ENCODE measurements at places on chromosomes 1 and 21. TPM values are rescaled to one million over a fixed set of nuclear protein-coding genes. Genes with fewer than 3 reads are reported as not detected.
A peak's percentile ranks its signal among the peaks of the same experiment; 100 is the strongest.

DNA sequence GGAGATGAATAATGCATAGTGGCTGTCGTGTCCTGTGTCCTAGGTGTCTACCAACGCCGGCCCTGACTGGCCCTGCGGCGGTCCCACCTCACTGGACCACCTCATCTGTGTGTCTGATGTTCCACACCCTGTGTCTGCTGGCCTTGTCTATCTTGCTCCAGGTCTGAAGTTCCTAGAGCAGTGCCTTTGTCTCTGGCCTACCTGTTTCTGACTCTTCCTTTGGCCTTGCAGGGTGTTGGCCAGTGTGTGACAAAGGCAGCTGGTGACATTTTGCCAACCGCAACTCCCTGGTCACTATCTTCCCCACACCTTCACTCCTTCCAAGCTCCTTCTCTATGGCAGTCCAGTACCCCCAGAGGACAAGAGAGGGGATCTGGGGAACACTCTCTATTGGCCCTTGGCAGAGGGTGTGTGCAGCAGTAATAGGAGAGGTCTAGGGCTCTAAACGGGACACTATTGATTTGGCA, 1.4 kb upstream of the AHDC1 start:
- H3K4me1 ChIP-seq = peaks cover 18% of the 10 kb centered on the region
- no peak overlapping the region for H3K27ac ChIP-seq

DNA sequence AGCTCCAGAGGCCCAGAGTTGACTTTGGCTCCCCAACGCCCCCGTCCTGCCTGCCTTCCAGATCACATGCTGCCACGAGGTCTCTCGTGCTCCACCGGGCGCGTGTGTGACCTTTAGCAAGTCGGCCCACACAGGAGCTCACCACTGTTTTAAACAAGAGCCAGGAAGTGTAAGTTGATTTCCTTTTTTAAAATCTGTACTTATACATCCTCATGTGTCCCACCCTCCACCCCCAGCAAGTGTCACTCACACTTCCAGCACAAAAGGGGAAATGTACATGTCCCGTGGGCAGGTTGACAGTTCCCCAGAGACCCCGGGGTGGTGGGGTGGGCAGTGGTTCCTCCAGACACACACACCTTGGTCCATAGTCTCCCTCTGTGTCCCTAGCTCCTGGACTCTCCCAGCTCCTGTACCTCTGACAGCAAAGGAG, 84.4 kb downstream of the STUM start:
- peaks cover 25% of the 10 kb centered on the region for H3K4me1 ChIP-seq
- no peaks in the 10 kb centered on the region for H3K36me3 ChIP-seq
- no peak overlapping the region for H3K27ac ChIP-seq
- H3K4me3 ChIP-seq = no peak overlapping the region
- H3K27me3 ChIP-seq = no peaks in the 10 kb centered on the region

DNA sequence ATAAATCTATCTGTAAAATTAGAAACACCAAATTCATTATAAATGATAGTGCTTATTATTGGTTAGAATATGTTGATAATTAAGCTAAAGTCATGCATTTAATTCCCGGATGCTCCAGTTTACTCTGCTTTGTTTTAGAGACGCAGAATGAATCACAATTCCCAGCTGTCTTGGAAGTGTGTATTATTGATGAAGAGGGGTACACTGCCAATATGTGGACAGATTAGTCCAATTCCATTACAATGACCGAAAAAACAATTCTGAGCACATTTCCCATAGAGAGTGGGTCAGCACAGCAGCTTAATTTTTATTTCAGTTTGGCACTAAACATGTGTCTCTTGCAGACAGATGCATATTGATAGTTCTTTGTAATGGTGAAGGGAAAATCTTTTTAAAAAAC, 146.7 kb downstream of the KCNT2 start:
- H3K36me3 ChIP-seq = peaks cover 3% of the 10 kb centered on the region
- no peak for DNase-seq
- H3K4me1 ChIP-seq = no peaks in the 10 kb centered on the region
- no peak overlapping the region for H3K27ac ChIP-seq
- no peaks in the 10 kb centered on the region for H3K27me3 ChIP-seq

GRCh38 chr1:195740862-195741261, 867.4 kb downstream of the KCNT2 start:
- no peak overlapping the region for H3K27ac ChIP-seq
- peaks cover 12% of the 10 kb centered on the region for H3K4me1 ChIP-seq
- no peak for DNase-seq

DNA sequence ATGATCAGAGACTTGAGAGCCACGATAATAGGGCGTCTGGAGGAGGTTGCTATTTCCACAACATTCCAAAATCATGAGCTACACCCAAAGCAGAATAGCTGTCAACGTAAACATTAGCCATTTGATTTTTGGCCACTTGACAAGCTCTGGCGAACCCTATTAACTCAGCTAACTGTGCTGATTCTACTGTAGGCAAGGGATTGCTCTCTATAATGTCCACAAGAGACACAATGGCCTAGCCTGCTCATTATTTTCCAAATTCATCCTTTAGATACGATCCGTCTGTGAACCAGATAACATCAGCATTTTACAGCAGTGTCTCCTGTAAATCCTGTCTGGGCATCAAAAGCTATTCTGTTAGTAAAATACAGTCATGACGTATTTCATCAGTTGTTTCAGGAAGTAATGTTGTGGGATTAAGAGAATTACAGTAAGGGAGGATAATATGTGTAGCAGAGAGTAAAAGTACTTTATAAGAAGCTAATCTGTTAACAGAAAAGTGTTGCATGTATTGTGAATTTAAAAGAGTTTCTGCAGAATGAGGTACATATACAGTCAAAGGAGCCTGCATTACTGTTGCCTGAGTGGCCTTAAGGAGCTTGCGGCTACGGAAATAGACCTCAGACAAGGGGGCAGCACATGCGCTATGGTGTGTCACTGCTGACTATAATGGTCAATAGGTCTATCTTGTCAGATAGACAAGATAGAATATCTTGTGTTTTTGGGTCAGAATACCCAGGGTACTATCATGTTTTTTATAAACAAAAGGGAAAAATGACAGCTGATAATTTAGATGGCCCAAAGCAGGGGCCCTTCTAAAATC, 44.9 kb upstream of the TINAGL1 start:
- no peak for DNase-seq
- H3K4me3 ChIP-seq = no peak overlapping the region
- H3K4me1 ChIP-seq = no peaks in the 10 kb centered on the region
- H3K36me3 ChIP-seq = no peaks in the 10 kb centered on the region

- no peaks in the 10 kb centered on the region for H3K36me3 ChIP-seq
- no peak overlapping the region for H3K27ac ChIP-seq
- DNase-seq = no peak
- H3K4me3 ChIP-seq = no peak overlapping the region
- H3K27me3 ChIP-seq = no peaks in the 10 kb centered on the region
These were observed 34.9 kb upstream of the NTNG1 start for GRCh38 chr1:107105914-107106313.

DNA sequence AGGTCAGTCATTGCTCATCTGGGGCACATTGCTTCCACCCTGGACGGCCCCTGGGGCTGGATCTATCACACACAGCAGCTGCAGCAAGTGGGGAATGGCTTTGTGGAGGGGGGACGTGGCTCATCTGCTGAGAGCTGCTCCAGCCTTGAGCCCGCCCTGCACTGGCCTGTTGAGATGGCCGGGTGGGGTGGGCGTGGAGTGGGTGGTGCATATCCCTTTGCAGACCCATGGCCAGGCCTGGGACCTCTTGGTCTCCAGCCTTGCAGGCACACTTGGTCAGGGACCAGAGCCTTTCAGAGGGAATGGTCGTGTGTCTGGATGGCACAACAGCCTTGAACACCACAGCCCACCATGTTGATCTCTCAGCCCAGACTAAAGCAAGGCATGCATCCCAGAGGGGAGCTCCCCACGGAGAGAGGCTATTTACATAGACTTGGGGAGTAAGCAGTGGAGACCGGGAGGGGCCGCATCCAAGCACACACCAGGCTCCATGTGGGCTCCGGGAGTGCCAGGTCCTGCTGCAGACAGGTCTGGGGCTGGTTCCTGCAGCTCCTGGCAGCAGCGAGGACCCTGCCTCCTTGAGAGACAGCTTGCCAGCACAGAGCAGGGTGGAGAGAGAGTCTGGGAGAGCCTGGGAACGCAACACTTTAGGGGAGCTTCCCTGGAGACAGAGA, 52.8 kb upstream of the SELENON start:
- H3K27ac ChIP-seq = no peak overlapping the region
- DNase-seq = no peak
- peaks cover 6% of the 10 kb centered on the region for H3K36me3 ChIP-seq
- H3K27me3 ChIP-seq = no peaks in the 10 kb centered on the region
- H3K4me3 ChIP-seq = no peak overlapping the region
- peaks cover 13% of the 10 kb centered on the region for H3K4me1 ChIP-seq

- no peaks in the 10 kb centered on the region for H3K27me3 ChIP-seq
- DNase-seq = no peak
- peaks cover 7% of the 10 kb centered on the region for H3K4me1 ChIP-seq
- H3K27ac ChIP-seq = no peak overlapping the region
- H3K4me3 ChIP-seq = no peak overlapping the region
- H3K36me3 ChIP-seq = no peaks in the 10 kb centered on the region
These were observed 115.2 kb upstream of the SNX7 start for GRCh38 chr1:98546319-98546718.

GRCh38 chr1:207935166-207935583, 24.2 kb upstream of the CD34 start:
- DNase-seq = no peak
- H3K36me3 ChIP-seq = peaks cover 1% of the 10 kb centered on the region
- peaks cover 3% of the 10 kb centered on the region for H3K27me3 ChIP-seq
- H3K4me1 ChIP-seq = no peaks in the 10 kb centered on the region

- no peaks in the 10 kb centered on the region for H3K4me1 ChIP-seq
- H3K27ac ChIP-seq = no peak overlapping the region
- no peak overlapping the region for H3K4me3 ChIP-seq
- no peaks in the 10 kb centered on the region for H3K36me3 ChIP-seq
- no peak for DNase-seq
These were observed 327.7 kb downstream of the PTPRC start for GRCh38 chr1:198966519-198966918.

- no peak overlapping the region for H3K4me3 ChIP-seq
- no peak for DNase-seq
- no peaks in the 10 kb centered on the region for H3K27me3 ChIP-seq
- H3K27ac ChIP-seq = no peak overlapping the region
- peaks cover 19% of the 10 kb centered on the region for H3K36me3 ChIP-seq
These were observed 72.8 kb downstream of the SLC45A1 start for GRCh38 chr1:8390707-8391106.

- peaks cover 7% of the 10 kb centered on the region for H3K4me1 ChIP-seq
- no peaks in the 10 kb centered on the region for H3K36me3 ChIP-seq
- H3K4me3 ChIP-seq = no peak overlapping the region
- H3K27ac ChIP-seq = peak overlapping the region; percentile 43
- no peak for DNase-seq
- H3K27me3 ChIP-seq = peaks cover 12% of the 10 kb centered on the region
These were observed 22.1 kb upstream of the CASZ1 start for GRCh38 chr1:10818262-10819197.

DNA sequence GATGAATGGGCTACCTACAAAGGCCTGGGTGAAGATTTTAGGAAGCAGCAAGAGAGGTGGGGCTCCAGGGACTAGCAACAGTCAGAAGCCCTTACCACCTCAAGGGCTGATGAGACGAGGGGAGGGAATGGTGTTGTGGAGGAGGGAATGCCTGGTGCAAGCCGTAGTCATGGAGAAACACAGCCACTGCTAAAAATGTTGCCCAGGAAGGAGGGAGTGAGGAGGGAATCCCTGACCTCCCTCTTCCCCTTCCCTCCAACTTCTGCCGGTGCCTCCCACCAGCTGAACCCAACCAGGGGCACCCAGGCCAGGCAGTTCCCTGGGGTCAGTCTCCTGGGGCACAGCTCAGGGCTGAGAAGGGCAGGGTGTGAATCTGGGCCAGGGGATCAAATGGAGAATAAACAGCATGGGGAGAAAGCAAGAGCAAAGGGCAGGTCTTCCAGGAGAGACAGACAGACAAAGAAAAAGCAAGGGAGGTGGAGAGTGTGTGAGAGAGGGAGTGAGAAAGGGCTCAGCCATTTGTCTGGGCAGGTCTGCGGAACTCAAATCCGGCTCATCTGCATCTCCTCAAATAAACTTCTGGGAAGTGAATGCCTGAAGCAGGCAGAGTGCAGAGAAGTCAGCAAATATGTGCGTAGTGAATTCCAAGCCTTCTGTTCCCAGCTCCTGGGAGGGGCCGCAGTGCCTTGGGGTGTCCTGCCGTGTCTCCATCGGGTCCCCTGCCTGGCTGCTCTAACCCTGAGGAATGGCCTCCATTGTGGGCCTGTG, 27.1 kb upstream of the POU3F1 start:
- DNase-seq = no peak
- no peaks in the 10 kb centered on the region for H3K36me3 ChIP-seq
- H3K27me3 ChIP-seq = peaks cover 4% of the 10 kb centered on the region
- peak overlapping the region; percentile 52 for H3K27ac ChIP-seq

- H3K27me3 ChIP-seq = no peaks in the 10 kb centered on the region
- H3K4me1 ChIP-seq = peaks cover 20% of the 10 kb centered on the region
- no peak overlapping the region for H3K4me3 ChIP-seq
- no peak for DNase-seq
- peaks cover 19% of the 10 kb centered on the region for H3K36me3 ChIP-seq
These were observed 41.5 kb upstream of the CTBS start for GRCh38 chr1:84615790-84616189.

GRCh38 chr1:36715797-36716196, 233.1 kb upstream of the CSF3R start:
- no peak overlapping the region for H3K27ac ChIP-seq
- peaks cover 7% of the 10 kb centered on the region for H3K4me1 ChIP-seq

GRCh38 chr1:180534214-180534613, 24.6 kb upstream of the OVAAL start:
- DNase-seq = no peak
- H3K27ac ChIP-seq = no peak overlapping the region
- H3K4me3 ChIP-seq = no peak overlapping the region
- no peaks in the 10 kb centered on the region for H3K27me3 ChIP-seq
- H3K36me3 ChIP-seq = no peaks in the 10 kb centered on the region

GRCh38 chr1:119136401-119136800, 4.1 kb downstream of the WARS2 start:
- no peak overlapping the region for H3K4me3 ChIP-seq
- H3K27ac ChIP-seq = no peak overlapping the region
- peaks cover 2% of the 10 kb centered on the region for H3K36me3 ChIP-seq
- DNase-seq = no peak
- H3K27me3 ChIP-seq = no peaks in the 10 kb centered on the region

Gene MAP1LC3C
- 1.1 TPM for total RNA-seq

Gene KCNJ6
- 0.68 TPM for total RNA-seq

Gene CYP4A11
- not detected for total RNA-seq

Gene IFI44
- 0.47 TPM for total RNA-seq

Gene TGFB2
- total RNA-seq = 11.4 TPM

Gene MMEL1
- total RNA-seq = 0.84 TPM

Gene ISG15
- 22.3 TPM for total RNA-seq

Gene TRIM17
- total RNA-seq = 6.3 TPM

Gene ATP1A4
- total RNA-seq = 0.35 TPM

Gene PBXIP1
- total RNA-seq = 18.5 TPM
